ENCODE measurements at places on chromosomes 12 and 14. TPM values are rescaled to one million over a fixed set of nuclear protein-coding genes. Genes with fewer than 3 reads are reported as not detected.

Gene PSMA6
- total RNA-seq: 172 TPM

Gene TNFRSF1A
- 425 TPM for total RNA-seq

- no peak overlapping the region for H3K4me3 ChIP-seq
- no peak overlapping the region for H3K27ac ChIP-seq
- H3K36me3 ChIP-seq: no peaks in the 10 kb centered on the region
- peaks cover 9% of the 10 kb centered on the region for H3K4me1 ChIP-seq
- no peaks in the 10 kb centered on the region for H3K27me3 ChIP-seq
Measured at GRCh38 chr12:91377436-91377835, 194.8 kb upstream of the DCN start.

GRCh38 chr14:20194101-20194500 lies 3.4 kb downstream of the OR11G2 start:
- H3K4me1 ChIP-seq: no peaks in the 10 kb centered on the region
- H3K36me3 ChIP-seq: no peaks in the 10 kb centered on the region
- no peak overlapping the region for H3K4me3 ChIP-seq
- no peak for DNase-seq
- H3K27ac ChIP-seq: no peak overlapping the region
- no peaks in the 10 kb centered on the region for H3K27me3 ChIP-seq

DNA sequence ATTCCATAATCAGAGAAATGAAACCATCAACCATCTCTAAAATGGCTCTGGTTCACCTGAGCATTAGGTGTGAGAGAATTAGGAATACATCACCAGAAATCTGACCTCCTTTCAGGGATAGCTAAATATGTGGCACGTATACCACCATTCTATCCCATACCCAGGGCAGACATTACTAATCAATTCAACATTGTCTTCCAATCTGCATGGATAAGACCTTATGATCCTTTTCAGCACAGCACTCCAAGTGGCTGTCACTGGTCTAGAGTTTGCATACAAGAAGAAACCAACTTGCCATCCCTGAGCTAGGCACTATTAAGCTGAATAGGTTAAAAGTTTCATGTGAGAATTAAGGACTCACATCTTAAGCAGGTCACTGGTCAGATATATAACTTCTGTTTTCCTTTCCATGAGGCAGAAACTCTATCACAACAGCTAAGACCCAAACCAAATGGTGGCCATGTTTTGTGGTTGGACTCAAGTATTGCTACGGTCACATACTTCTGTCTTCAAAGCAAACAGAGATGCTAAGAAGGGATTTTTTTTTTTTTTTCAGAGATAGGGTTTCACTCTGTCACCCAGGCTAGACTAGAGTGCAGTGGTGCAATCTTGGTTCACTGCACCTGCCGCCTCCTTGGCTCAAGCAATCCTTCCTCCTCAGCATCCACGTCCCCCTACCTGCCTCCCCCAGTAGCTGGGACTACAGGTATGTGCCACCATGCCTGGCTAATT lies 249.0 kb downstream of the DPF3 start:
- H3K27ac ChIP-seq: no peak overlapping the region
- no peaks in the 10 kb centered on the region for H3K36me3 ChIP-seq
- no peak overlapping the region for H3K4me3 ChIP-seq
- no peak for DNase-seq
- H3K27me3 ChIP-seq: no peaks in the 10 kb centered on the region
- no peaks in the 10 kb centered on the region for H3K4me1 ChIP-seq

GRCh38 chr14:89616852-89617341 lies 199.9 kb upstream of the FOXN3 start:
- no peak for DNase-seq
- no peaks in the 10 kb centered on the region for H3K27me3 ChIP-seq
- H3K27ac ChIP-seq: peak overlapping the region; percentile 73
- no peaks in the 10 kb centered on the region for H3K36me3 ChIP-seq
- H3K4me1 ChIP-seq: peaks cover 35% of the 10 kb centered on the region

Gene MSRB3
- total RNA-seq: 30.9 TPM

- no peaks in the 10 kb centered on the region for H3K36me3 ChIP-seq
- no peak overlapping the region for H3K27ac ChIP-seq
- peaks cover 8% of the 10 kb centered on the region for H3K4me1 ChIP-seq
- H3K4me3 ChIP-seq: no peak overlapping the region
Measured at GRCh38 chr14:105430565-105430964, 10.9 kb downstream of the MTA1 start.

DNA sequence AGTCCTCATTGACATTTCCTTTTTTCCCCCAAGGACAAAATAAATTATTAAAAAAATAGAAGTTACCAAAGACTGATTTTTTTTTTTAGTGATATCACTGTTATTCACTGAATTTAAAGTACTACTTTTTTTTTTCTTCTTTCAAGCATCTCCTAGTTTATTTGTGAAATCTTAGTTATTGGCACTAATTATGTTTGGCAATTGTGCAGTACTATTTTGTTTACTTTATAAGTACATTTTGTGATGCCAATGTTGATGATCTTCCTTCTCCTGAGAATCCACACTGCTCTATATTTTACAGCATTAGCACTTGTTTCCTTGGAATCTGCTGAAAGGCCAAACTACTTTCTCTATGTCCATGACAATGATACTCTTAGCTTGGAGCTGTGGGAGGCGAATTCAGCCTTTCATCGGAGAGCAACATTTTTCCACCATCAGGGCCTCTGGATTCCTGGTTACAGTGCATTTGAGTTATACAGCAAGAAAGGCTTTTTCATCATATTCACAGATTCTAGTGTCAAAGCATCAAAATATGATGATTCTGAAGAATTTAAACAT lies 123.8 kb upstream of the PTPRQ start:
- H3K4me1 ChIP-seq: no peaks in the 10 kb centered on the region
- DNase-seq: no peak
- no peaks in the 10 kb centered on the region for H3K36me3 ChIP-seq
- no peak overlapping the region for H3K27ac ChIP-seq
- H3K27me3 ChIP-seq: no peaks in the 10 kb centered on the region

Gene ANKS1B
- 7.9 TPM for total RNA-seq

GRCh38 chr12:128548949-128549348 lies 274.8 kb downstream of the SLC15A4 start:
- H3K27me3 ChIP-seq: no peaks in the 10 kb centered on the region
- H3K4me1 ChIP-seq: no peaks in the 10 kb centered on the region
- no peak overlapping the region for H3K4me3 ChIP-seq

Gene IKZF4
- 9.6 TPM for total RNA-seq

DNA sequence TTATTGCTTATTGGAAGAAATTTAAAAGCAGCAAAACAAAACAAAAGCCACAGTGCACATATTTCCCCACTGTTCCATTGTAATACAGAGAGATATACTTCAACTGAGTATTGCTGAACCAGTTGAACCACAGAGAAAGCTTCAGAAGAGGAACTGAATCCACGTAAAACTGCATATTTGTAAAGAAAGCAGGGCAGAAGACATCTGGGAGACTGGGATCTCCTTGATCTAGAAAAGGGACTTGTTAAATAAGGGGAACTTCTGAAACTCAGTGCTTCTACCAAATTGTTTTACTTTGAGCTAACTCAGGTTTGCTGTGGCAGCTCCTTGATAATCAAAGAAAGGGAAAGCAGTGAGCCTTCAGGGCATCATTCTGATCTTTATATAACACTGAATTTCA lies 411.1 kb upstream of the MDGA2 start:
- H3K4me3 ChIP-seq: no peak overlapping the region
- H3K27ac ChIP-seq: no peak overlapping the region
- H3K36me3 ChIP-seq: no peaks in the 10 kb centered on the region
- no peaks in the 10 kb centered on the region for H3K27me3 ChIP-seq
- no peak for DNase-seq

- no peaks in the 10 kb centered on the region for H3K27me3 ChIP-seq
- H3K36me3 ChIP-seq: no peaks in the 10 kb centered on the region
- no peak overlapping the region for H3K4me3 ChIP-seq
- no peak overlapping the region for H3K27ac ChIP-seq
- H3K4me1 ChIP-seq: no peaks in the 10 kb centered on the region
Measured at GRCh38 chr12:110636516-110636915, 22.6 kb downstream of the TCTN1 start.

DNA sequence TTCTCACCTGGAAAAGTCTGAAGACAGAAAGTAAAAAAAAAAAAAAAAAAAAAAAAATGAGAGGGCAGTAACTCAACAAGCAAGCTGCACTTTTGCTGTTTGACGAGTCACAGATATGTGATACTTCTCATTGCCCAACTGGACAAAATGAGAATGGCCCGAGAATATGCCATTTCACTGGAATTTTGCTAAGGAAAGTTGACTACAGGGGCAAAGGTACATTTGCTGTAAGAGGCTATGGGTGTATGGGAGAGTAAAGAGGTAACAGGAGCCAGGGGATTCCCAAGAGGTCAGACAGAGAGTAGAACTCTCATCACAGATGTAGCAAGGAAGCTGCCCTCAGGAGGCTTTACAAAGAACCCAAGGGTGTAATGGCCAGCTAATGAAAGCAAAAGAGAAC lies 22.9 kb downstream of the KIF21A start:
- H3K27me3 ChIP-seq: no peaks in the 10 kb centered on the region
- no peaks in the 10 kb centered on the region for H3K4me1 ChIP-seq

- no peak overlapping the region for H3K4me3 ChIP-seq
- DNase-seq: no peak
- no peaks in the 10 kb centered on the region for H3K4me1 ChIP-seq
- no peaks in the 10 kb centered on the region for H3K36me3 ChIP-seq
- no peaks in the 10 kb centered on the region for H3K27me3 ChIP-seq
Measured at GRCh38 chr14:56057767-56058166, 60.4 kb upstream of the PELI2 start.

GRCh38 chr12:39931231-39931630 lies 174.7 kb downstream of the SLC2A13 start:
- H3K4me3 ChIP-seq: no peak overlapping the region
- no peaks in the 10 kb centered on the region for H3K27me3 ChIP-seq
- H3K4me1 ChIP-seq: peaks cover 3% of the 10 kb centered on the region

DNA sequence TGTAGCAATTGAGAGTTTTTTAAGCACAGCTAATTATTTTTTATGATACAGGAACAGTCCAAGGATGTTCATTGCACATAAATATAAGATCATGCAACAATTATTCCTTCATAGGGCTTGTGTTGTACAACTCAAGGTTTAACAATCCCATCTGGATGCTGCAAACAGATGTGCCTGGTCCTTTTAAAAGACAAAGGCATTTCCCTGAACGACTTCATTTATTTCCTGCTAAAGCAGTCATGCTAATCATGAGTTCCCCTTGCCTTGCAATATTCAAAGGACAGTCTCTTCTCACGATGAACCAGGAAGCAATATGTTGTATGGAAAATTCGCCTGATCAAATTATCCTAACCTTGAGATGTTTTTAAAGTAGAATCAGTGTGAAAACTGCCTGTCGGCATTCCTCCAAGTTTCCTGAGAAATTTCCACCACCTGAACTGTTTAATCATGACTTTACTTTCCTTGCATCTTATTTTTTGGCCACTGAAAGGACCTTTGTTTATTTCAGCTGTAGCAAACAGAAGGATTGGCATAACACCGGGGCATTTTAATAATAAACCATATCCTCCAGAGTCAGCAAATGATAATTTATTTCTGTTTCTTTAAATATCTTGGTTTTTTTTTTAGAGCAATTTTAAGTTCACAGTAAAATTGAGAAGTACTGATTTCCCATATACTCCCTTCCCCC lies 33.9 kb upstream of the TSPAN8 start:
- no peaks in the 10 kb centered on the region for H3K27me3 ChIP-seq
- no peak overlapping the region for H3K4me3 ChIP-seq
- H3K27ac ChIP-seq: no peak overlapping the region
- no peaks in the 10 kb centered on the region for H3K4me1 ChIP-seq
- H3K36me3 ChIP-seq: no peaks in the 10 kb centered on the region
- no peak for DNase-seq

- H3K27ac ChIP-seq: peak overlapping the region; percentile 77
- H3K4me1 ChIP-seq: peaks cover 38% of the 10 kb centered on the region
- no peaks in the 10 kb centered on the region for H3K36me3 ChIP-seq
- H3K4me3 ChIP-seq: no peak overlapping the region
- peak; percentile 65 for DNase-seq
Measured at GRCh38 chr14:68734231-68734732, 58.6 kb downstream of the ZFP36L1 start.

DNA sequence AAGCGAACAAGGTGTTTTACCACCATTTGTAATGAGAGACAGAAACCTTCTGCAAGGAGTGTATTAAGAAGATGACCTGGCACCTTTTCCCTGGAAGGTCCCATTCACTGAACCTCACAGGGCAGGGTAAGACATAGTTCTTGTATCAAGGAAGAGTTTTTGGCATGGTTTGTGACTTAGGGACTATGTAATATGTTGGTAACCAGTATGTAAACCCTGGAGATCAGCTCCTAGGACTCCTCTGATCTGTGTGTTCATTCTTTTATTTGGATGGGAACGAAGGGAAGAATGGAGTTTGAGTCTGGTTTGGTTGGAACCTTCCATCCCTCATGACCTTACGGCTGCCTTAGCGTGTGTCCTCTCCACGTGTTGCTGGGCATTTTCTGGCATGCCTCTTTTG lies 175.4 kb downstream of the CAND1 start:
- no peak for DNase-seq
- no peak overlapping the region for H3K4me3 ChIP-seq

- no peak overlapping the region for H3K4me3 ChIP-seq
- H3K27me3 ChIP-seq: no peaks in the 10 kb centered on the region
- no peak for DNase-seq
- H3K27ac ChIP-seq: no peak overlapping the region
- H3K4me1 ChIP-seq: no peaks in the 10 kb centered on the region
- H3K36me3 ChIP-seq: no peaks in the 10 kb centered on the region
Measured at GRCh38 chr12:109605016-109605415, 31.4 kb downstream of the MVK start.

DNA sequence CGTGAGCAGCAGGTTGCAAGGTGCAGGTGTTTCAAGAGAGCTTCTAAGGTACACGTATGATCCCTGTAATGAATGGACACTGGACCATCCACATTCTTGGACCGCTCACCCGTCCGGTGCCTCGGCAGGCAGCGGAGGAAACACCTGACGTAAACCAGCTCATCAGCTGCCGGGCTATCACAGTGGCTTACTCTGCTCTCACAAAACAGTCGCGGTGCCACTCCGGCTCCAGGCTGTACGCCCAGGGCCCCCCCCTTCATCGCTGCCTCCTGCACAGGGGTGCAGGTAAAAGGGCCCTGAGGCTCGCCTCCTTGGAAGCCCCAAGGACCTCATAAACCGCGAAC lies 436 bp downstream of the VPS33A start:
- peak; percentile 46 for DNase-seq
- H3K4me3 ChIP-seq: peak overlapping the region; percentile 86
- H3K36me3 ChIP-seq: peaks cover 32% of the 10 kb centered on the region
- peaks cover 14% of the 10 kb centered on the region for H3K4me1 ChIP-seq
- H3K27me3 ChIP-seq: no peaks in the 10 kb centered on the region

Gene CELA1
- not detected for total RNA-seq

- no peaks in the 10 kb centered on the region for H3K27me3 ChIP-seq
- peak overlapping the region; percentile 83 for H3K4me3 ChIP-seq
- peaks cover 49% of the 10 kb centered on the region for H3K4me1 ChIP-seq
- no peak overlapping the region for H3K27ac ChIP-seq
- no peaks in the 10 kb centered on the region for H3K36me3 ChIP-seq
- no peak for DNase-seq
Measured at GRCh38 chr12:55933799-55934742, 3.1 kb downstream of the DGKA start.

Gene HOXC13
- total RNA-seq: not detected

- no peaks in the 10 kb centered on the region for H3K36me3 ChIP-seq
- peak overlapping the region; percentile 97 for H3K27ac ChIP-seq
- DNase-seq: no peak
- H3K4me3 ChIP-seq: no peak overlapping the region
- peaks cover 27% of the 10 kb centered on the region for H3K4me1 ChIP-seq
Measured at GRCh38 chr14:24092505-24093206, 1.5 kb upstream of the PCK2 start.

Data from upper lobe of left lung (tissue), 6 donors.